Esophagus muscularis mucosa (tissue), 4 donors: ENCODE measurements at places on chromosomes 4 and X. TPM values are rescaled to one million over a fixed set of nuclear protein-coding genes. Genes with fewer than 3 reads are reported as not detected.

The MAGED4 gene
- total RNA-seq = 9.1 TPM

The PCDH10 gene
- 0.42 TPM for total RNA-seq

The UNC5C gene
- total RNA-seq = 1.7 TPM

The ARHGEF38 gene
- not detected for total RNA-seq

The GPR173 gene
- total RNA-seq = 0.83 TPM

The IL2 gene
- not detected for total RNA-seq

The BMPR1B gene
- 11.3 TPM for total RNA-seq

The CYTL1 gene
- 1.2 TPM for total RNA-seq

The CLIC2 gene
- 13.3 TPM for total RNA-seq

DNA sequence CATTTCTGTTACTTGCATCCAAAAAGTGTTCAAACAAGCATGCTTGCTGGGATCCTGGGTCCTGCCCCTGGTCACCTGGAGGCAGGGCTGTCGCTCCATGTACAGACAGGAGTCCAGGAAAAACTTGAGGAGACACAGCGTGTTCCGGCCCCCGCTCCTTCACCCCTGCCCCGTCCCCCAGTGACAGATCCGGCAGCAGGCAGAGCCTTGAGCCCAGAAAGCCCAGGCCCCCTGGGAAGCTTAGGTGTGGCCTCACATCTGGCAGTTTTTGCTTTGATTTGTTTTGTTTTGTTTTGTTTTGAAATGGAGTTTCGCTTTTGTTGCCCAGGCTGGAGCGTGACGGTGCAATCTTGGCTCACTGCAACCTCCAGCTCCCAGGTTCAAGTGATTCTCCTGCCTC, 67.0 kb downstream of the TRMT44 start:
- peak overlapping the region; percentile 77 for H3K27ac ChIP-seq
- H3K27me3 ChIP-seq = no peaks in the 10 kb centered on the region
- no peaks in the 10 kb centered on the region for H3K36me3 ChIP-seq
- no peak overlapping the region for H3K4me3 ChIP-seq
- no peak for DNase-seq

DNA sequence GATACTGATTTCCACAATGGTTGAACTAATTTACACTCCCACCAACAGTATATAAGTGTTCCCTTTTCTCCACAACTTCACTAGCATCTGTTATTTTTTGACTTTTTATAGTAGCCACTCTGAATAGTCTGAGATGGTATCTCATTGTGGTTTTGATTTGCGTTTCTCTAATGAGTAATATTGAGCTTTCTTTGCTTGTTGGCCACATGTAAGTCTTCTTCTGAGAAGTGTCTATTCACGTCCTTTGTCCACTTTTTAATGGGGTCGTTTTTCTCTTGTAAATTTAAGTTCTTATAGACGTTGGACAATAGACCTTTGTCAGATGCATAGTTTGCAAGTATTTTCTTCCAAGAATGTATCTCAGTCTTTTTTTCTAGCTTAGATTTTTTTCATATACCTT, 10.0 kb downstream of the FBXW7 start:
- DNase-seq = no peak
- H3K27ac ChIP-seq = no peak overlapping the region
- H3K4me1 ChIP-seq = peaks cover 5% of the 10 kb centered on the region
- no peaks in the 10 kb centered on the region for H3K27me3 ChIP-seq
- H3K36me3 ChIP-seq = no peaks in the 10 kb centered on the region

DNA sequence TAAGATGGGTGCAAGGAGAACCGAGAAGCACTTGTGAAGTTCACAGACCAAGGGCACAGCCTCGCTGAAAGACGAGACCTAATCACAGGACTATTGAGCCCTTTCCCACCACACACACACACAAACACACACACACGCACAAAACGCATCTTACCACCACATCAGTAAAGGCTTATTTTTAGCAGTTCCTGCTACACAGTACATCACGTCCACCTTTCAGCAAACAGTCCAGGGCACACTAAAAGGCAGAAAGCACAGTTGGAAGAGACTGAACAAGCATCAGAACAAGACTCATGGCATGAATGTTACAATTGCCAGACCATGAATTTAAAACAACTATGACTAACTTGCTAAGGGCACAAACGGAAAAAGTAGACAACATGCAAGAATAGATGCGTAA, 83.6 kb upstream of the MAPK10 start:
- H3K36me3 ChIP-seq = no peaks in the 10 kb centered on the region
- no peaks in the 10 kb centered on the region for H3K4me1 ChIP-seq
- no peak overlapping the region for H3K4me3 ChIP-seq
- no peak overlapping the region for H3K27ac ChIP-seq
- no peak for DNase-seq
- H3K27me3 ChIP-seq = no peaks in the 10 kb centered on the region

DNA sequence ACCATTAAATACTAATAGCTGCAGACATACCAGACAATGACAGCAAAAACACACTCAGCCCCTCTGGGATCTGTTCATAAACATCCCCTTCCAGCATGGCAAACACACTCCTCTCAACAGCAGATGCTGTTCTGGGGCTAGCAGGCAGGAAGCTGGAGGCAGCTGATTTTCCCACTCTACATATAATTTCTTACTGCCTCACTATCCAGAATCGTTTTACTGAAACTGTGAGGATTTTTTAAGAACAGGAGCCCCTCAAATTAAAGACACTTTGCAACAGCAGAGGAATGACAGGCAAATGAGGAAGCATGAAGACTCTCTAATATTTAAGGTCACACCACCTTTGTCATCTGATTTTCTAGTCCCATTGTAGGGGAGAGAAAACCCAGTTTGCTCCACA, 2.2 kb downstream of the MAPK10 start:
- H3K4me3 ChIP-seq = no peak overlapping the region
- no peak for DNase-seq
- H3K27ac ChIP-seq = no peak overlapping the region
- H3K4me1 ChIP-seq = peaks cover 4% of the 10 kb centered on the region

GRCh38 chrX:45850775-45851433, 650.2 kb upstream of the DIPK2B start:
- H3K4me3 ChIP-seq = peak overlapping the region; percentile 58
- DNase-seq = no peak
- H3K27me3 ChIP-seq = no peaks in the 10 kb centered on the region
- H3K27ac ChIP-seq = no peak overlapping the region
- H3K4me1 ChIP-seq = peaks cover 4% of the 10 kb centered on the region

DNA sequence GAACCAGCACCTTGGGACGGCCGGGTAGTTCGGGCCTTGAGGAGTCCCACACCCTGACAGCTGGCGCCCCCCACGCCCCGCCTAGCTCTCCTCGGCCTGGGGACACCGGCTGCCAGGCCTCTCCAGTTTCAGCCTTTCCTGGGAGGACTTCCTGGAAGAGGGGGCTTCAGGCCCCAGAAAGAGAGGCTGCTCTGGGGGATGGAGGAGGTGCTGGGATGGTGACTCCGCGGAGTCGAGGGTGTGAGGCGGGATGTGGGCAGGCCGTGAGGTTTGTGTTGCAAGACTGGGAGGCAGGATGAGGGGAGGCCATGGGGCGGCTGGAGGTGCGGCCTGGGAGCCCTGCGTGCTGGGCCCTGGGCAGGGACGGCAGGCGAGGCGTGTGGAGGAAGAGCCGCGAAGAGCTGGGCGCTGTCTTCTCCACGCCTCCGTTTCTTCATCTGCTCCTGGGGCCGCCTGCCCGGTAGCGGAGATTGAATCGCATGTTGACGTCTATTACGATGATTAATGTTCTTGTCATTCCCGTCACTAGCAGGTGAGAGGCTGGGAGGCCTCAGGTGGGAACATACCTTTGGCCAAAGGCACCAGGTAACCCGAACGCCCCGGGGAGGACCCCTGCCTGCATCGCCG, 918 bp upstream of the FGFRL1 start:
- H3K27ac ChIP-seq = peak overlapping the region; percentile 81
- no peaks in the 10 kb centered on the region for H3K36me3 ChIP-seq
- H3K4me3 ChIP-seq = peak overlapping the region; percentile 77
- peaks cover 26% of the 10 kb centered on the region for H3K4me1 ChIP-seq

- no peak overlapping the region for H3K27ac ChIP-seq
- no peak overlapping the region for H3K4me3 ChIP-seq
- no peak for DNase-seq
- H3K4me1 ChIP-seq = no peaks in the 10 kb centered on the region
- no peaks in the 10 kb centered on the region for H3K27me3 ChIP-seq
- H3K36me3 ChIP-seq = peaks cover 7% of the 10 kb centered on the region
Observed at GRCh38 chrX:45743906-45744625, 543.4 kb upstream of the DIPK2B start.

GRCh38 chrX:18010253-18010652, 149.2 kb upstream of the RAI2 start:
- DNase-seq = no peak
- no peak overlapping the region for H3K4me3 ChIP-seq
- no peaks in the 10 kb centered on the region for H3K27me3 ChIP-seq
- H3K27ac ChIP-seq = no peak overlapping the region
- no peaks in the 10 kb centered on the region for H3K36me3 ChIP-seq

DNA sequence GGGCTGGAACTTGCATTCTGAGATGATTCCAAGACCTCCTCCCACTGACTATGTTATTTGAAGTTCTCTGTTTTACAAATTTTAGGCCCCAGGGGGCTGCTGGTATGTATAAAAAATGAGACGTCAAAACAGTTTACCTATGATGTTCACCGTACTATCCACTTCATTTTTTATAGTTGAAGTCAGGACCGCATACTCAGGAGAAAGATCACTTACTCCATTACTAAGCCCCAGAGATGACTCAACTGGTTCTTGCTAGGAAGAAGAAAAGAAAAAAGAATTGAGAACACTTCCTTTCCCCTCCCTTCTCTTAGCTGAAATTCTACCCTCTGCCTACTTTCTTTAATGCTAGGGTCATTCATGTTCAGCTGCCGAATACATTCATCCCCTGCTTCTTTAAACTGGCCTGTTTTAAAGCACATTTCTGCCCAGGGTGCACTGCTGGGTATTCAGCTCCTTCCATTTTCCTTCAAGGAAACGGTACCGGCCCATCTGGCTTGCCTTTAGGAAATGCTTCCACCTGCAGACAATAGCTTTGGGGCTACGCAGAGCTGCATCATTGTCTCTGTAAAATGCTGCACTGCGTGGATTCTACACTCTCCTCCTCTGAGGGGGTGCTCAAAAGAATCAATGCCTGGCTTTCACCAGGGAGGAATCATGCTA, 66.2 kb downstream of the IRF2 start:
- H3K4me1 ChIP-seq = peaks cover 29% of the 10 kb centered on the region
- DNase-seq = no peak
- no peaks in the 10 kb centered on the region for H3K27me3 ChIP-seq
- H3K27ac ChIP-seq = peak overlapping the region; percentile 71
- no peak overlapping the region for H3K4me3 ChIP-seq

GRCh38 chr4:91958596-91958995, 345.2 kb upstream of the GRID2 start:
- H3K27ac ChIP-seq = no peak overlapping the region
- no peaks in the 10 kb centered on the region for H3K36me3 ChIP-seq
- H3K4me1 ChIP-seq = no peaks in the 10 kb centered on the region
- DNase-seq = no peak

- H3K36me3 ChIP-seq = no peaks in the 10 kb centered on the region
- H3K27me3 ChIP-seq = no peaks in the 10 kb centered on the region
- no peak overlapping the region for H3K27ac ChIP-seq
- no peak for DNase-seq
- no peaks in the 10 kb centered on the region for H3K4me1 ChIP-seq
Observed at GRCh38 chrX:99308302-99308701, 1101.8 kb downstream of the PCDH19 start.

DNA sequence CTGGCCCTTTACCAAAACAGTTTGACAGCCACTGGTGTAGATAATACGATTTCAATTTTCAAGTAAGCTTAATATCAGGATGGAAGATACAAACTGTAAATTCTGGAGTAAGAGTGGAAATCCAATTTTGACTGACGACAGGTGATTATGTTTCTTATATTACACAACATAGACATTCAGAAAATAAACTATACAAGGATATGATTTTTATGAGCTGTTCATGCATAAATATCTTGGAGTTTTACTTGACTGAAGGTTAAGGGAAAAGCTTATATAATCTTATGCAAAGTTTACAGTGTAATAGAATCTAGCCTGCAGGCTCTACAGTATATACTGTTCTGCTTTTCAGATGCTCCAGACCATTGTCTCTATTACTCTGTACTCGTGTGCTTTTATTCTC, 1672.3 kb downstream of the ARAP2 start:
- H3K27ac ChIP-seq = no peak overlapping the region
- no peaks in the 10 kb centered on the region for H3K4me1 ChIP-seq
- no peaks in the 10 kb centered on the region for H3K27me3 ChIP-seq
- no peak overlapping the region for H3K4me3 ChIP-seq
- no peaks in the 10 kb centered on the region for H3K36me3 ChIP-seq

GRCh38 chr4:3532751-3533422, 665 bp upstream of the LRPAP1 start:
- peak overlapping the region; percentile 98 for H3K4me3 ChIP-seq
- no peak for DNase-seq
- peaks cover 18% of the 10 kb centered on the region for H3K36me3 ChIP-seq
- no peaks in the 10 kb centered on the region for H3K27me3 ChIP-seq
